ENCODE measurements at places on chromosomes 16 and 17. TPM values are rescaled to one million over a fixed set of nuclear protein-coding genes. Genes with fewer than 3 reads are reported as not detected.

SEZ6L2 gene
- 24.9 TPM for total RNA-seq

NTN1 gene
- total RNA-seq = 4.8 TPM

C16orf46 gene
- 2.0 TPM for total RNA-seq

IL21R gene
- total RNA-seq = 6.6 TPM

STXBP4 gene
- total RNA-seq = 12.8 TPM

C16orf92 gene
- total RNA-seq = not detected
